ENCODE measurements at places on chromosomes 1 and 21. TPM values are rescaled to one million over a fixed set of nuclear protein-coding genes. Genes with fewer than 3 reads are reported as not detected.

The C1orf146 gene
- total RNA-seq, result not detected

The ADGRL4 gene
- total RNA-seq, result 18.8 TPM

DNA sequence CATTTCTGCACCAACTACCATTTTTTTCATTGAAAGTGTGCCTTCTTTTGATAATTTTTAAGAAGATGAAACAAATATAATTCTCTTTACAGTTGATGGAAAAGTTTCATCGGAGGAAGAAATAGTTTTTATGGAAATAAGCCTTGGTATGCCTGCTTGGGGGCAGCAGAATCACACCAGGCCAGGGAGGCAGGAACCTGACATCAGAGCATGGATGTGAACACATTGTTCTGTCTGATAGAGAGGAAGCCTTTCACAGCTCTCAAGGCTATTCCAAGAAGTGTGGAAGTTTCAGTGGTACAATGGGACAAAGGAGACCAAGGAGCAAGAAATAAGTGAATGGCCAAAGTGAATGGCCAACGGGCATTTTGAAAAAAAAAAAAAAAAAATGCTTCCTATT, 162.2 kb upstream of the KCNK2 start:
- no peaks in the 10 kb centered on the region for H3K27me3 ChIP-seq
- no peak overlapping the region for H3K27ac ChIP-seq
- no peaks in the 10 kb centered on the region for H3K4me1 ChIP-seq
- H3K36me3 ChIP-seq, result no peaks in the 10 kb centered on the region
- no peak for DNase-seq
- no peak overlapping the region for H3K4me3 ChIP-seq

DNA sequence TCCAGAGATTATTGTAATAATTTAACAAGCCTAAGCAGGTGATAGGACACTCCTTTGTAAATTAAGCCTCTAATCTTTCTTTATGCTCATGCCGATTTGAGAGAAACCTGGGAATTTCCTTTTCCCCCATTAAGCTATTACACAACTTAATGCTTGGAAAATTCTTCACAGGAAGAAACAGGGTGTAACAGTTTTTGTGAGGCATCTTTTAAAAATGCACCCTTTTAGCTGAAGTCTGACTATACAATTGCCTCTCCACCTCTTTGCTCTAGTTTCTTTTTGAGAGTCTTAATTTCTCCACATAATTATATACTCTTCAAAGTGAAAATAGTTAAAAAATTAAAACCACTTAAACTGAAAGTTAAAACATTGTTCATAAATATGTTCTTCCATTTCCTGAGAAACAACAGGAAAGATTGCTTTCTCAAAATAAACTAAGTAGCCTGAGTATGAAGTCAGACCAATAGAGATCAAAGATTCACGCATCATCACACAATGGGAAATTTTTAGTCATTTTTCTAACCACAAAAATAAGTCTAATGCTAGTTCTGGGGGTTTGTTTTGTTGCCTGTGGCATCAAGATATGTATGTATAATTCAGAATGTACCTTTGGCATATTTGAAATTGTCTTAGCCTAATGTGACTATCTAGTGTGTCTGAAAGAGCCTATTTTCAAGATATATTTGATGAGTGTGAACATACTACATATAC, 34.7 kb downstream of the LRRC8D start:
- H3K27ac ChIP-seq, result no peak overlapping the region
- no peak for DNase-seq
- no peak overlapping the region for H3K4me3 ChIP-seq
- H3K27me3 ChIP-seq, result no peaks in the 10 kb centered on the region
- no peaks in the 10 kb centered on the region for H3K36me3 ChIP-seq

GRCh38 chr1:84998642-84999280, 1.8 kb upstream of the MCOLN2 start:
- peaks cover 27% of the 10 kb centered on the region for H3K4me1 ChIP-seq
- peak overlapping the region; percentile 67 for H3K4me3 ChIP-seq
- peaks cover 36% of the 10 kb centered on the region for H3K27me3 ChIP-seq
- no peak for DNase-seq
